Caki2 (cell line): ENCODE measurements at places on chromosomes 13 and 19. TPM values are rescaled to one million over a fixed set of nuclear protein-coding genes. Genes with fewer than 3 reads are reported as not detected.

- no peak for DNase-seq
Observed at GRCh38 chr19:29084266-29084665, 128.7 kb downstream of the UQCRFS1 start.

- DNase-seq: no peak
Observed at GRCh38 chr19:4622695-4623421, 16.5 kb upstream of the TNFAIP8L1 start.

DNA sequence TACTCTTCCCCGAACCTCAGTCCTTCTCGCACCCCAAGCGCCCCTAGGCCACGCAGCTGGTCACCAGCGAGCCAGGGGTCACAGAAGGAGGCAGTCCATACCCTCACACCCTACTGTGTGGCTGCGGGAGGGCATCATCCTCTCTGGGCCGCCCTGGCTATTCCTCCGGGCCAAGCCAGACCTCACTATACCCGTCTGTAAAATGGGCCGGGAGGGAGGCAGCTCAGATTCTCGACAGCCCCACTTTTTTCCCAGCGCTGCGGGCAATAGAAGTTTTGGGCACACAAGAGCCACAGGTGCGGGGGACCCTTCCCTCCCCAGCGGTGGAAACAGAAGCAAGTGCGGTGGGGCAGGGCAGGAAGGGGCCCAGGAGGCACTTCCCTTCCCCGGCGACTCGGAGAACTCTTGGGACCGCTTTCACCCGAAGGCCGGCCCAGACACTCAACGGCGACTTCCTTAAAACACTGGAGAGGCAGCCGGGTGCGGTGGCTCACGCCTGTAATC lies 5.6 kb upstream of the ARRDC2 start:
- no peak for DNase-seq

The PNMA8B gene
- total RNA-seq: not detected in 2 replicates

The NMRK2 gene
- not detected in 2 replicates for total RNA-seq
